ENCODE measurements at places on chromosomes 4 and X.
A peak's percentile ranks its signal among the peaks of the same experiment; 100 is the strongest.

GRCh38 chr4:59091146-59092142, 1981.3 kb upstream of the IGFBP7 start:
- DNase-seq, result no peak

GRCh38 chr4:82069883-82070638, 303.7 kb downstream of the HNRNPD start:
- DNase-seq, result no peak

DNA sequence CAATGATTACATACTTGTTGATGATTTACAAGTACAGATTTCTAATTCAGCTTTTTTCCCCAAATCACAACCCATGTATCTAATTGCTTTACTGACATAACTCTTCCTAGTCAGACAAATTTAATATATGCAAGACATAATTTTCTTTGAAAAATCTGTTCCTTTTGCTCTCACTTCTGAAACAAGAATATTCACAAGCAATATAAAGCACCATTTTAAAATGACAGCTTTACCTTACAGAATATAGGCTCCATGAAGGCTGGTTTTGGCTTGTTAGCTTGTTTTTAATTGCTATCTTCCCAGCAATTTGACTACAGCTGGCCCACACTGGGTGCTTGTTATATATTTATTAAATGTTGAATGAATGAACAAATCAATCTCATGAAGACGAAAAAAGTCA, 24.5 kb downstream of the GPM6A start:
- no peak for DNase-seq

DNA sequence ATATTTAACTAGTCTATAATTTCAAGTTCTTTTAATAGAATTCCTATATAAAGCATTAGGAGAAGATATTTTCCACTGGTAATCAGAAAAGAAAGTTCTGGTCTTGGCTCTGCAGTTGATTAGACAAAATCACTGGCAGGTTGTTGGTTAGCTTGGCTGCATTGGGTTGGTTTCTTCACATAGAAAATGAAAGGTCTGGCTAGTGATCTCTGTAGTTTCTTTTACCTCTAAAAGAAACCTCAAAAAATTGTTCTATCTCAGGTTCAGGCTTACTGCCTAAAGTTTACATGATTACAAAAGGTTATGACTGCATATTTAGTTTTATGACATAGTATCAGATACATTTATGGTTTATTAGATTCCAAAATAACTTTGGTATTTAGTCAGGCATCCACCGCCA, 95.8 kb upstream of the NAP1L5 start:
- no peak for DNase-seq

DNA sequence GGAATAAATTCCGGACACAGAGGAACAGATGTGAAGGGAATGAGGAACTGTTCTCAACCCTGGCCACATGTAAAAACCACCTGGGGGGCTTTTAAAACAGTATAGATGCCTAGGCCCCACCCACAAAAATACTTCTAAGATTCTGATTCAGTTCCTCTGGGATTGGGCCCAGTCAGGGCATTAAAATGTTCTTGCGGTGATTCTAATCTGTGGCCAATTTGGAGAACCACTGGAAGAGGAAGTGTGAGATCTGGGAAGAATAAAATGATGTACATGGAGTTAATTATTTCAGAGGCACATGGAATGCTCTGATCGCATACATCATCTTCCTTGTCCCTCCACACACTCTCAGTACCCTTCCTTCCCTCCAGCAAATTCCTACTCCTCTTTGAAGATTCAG, 192.2 kb downstream of the APBB2 start:
- no peak for DNase-seq

DNA sequence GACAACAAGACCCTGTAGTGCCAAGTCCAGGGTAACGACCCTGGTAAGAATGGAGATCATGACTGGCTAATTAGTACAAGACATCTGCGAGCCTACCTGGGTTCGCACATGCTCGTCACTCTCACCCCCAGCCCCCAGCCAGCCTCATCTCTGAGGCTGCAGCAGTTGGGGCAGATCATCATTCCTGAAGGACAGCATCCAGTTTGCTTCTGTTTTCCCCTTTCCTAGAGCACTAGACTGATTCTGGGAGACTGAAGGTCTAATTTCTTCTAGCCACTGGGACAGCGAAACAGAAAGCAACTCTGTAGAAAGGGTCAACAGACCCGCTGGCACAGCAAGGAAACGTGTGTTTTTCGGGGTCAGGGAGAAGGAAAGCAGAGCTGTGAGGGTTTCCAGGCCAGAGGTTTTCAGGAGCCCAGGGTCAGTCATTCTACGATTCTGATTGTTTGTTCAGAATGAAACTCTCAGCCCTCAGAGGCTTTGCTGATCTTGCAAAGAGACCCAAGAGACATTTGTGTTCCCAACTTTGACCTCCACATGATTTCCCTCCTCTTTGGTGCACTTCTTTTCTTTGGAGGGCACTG, 343.1 kb upstream of the NOCT start:
- DNase-seq, result no peak

- DNase-seq, result no peak
These were observed 247.8 kb upstream of the POU3F4 start for GRCh38 chrX:83260288-83260687.

DNA sequence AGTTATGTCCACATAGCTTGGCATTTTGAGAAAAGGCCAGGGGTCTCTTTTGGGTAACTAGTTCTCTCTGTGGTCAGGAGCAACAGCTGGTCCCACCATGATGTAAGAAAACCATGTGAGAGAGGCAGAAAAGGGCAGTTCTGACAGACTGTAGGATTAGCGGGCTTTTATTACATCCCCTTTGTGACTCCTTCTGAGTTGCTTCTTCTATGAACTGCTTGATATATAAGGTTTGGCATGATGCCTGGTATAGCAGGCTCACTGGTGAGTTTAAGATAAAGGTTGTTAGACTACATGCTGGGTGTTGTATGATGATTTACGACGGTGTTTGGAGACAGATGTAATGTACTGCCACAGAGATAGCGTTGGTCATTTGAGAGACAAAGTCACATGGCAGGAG, 2308.1 kb upstream of the AGA start:
- DNase-seq, result no peak

GRCh38 chr4:83252782-83253405, 31.7 kb downstream of the COQ2 start:
- DNase-seq, result peak; percentile 71

- DNase-seq, result no peak
These were observed 178.8 kb downstream of the CAMK2D start for GRCh38 chr4:113582737-113583136.

Measured in GM04504 (cell line).